ENCODE measurements at places on chromosomes 13 and 19.

DNA sequence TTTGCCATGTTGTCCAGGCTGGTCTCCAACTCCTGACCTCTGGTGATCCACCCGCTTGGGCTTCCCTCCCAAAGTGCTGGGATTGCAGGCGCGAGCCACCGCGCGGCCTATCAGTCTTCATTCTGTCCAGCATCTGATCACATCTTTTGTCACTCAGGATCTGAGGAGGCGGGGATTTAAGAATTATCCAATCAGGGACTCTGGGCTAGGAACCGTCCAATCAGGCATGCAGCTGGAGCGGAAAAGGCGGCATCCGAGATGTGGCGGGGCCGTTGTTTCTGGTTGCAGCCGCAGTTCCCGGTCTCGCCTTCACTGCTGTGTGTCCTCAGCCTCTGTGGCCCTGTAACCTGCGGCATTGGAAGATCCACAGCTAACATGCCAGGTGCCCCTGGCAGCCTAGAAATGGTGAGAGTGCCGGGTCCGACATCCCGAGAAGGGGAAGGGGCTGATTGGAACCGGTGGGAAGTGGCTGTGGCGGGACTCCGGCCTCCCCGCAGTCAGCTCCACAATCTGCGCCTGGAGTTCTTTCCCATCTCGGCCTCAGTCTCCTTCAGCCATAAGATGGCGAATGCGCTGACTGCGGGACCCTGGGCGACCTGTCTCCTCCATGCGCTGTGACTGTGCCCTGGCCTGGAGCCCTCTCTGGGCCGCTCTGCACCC lies at the start of gene ZNF729:
Gene ZNF729 (plus strand): TSS at position 291 of the 660 bp plus-strand sequence. CDS start 85 bp downstream, at position 376.
- no peak for DNase-seq

- peak; percentile 22 for DNase-seq
Measured at GRCh38 chr19:53977429-53977990, 13.9 kb upstream of the CACNG6 start.

GRCh38 chr13:79056706-79057105 lies 349.3 kb downstream of the RBM26 start:
- DNase-seq, result no peak

- no peak for DNase-seq
Measured at GRCh38 chr13:100552755-100553154, 35.8 kb downstream of the GGACT start.

DNA sequence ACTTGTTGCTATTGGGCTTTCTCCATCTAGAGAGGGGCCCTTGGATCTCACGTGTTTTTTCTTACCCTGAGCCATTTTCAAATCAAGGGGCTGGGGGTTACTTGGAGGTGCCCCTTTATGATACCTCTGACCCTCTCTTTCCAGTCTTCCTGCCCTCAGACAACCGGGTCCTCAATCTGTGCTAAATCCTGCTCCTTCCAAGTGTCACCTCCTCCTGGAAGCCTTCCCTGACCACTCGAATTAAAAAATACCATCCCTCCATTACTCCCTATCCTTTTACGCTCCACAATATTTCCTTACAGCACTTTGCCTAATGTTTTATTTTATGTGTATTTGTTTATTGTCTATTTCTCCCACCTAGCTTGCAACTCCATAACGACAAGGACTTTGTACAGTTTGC lies 3.3 kb downstream of the KLK8 start:
- DNase-seq, result no peak

- no peak for DNase-seq
Measured at GRCh38 chr19:17471410-17472125, 1.2 kb downstream of the SLC27A1 start.
